Naive B cell (primary cell): ENCODE measurements at places on chromosomes 13 and 19. TPM values are rescaled to one million over a fixed set of nuclear protein-coding genes. Genes with fewer than 3 reads are reported as not detected.

GRCh38 chr19:6242677-6243076 lies 37.1 kb downstream of the MLLT1 start:
- H3K4me1 ChIP-seq: peaks cover 45% of the 10 kb centered on the region
- H3K27me3 ChIP-seq: no peaks in the 10 kb centered on the region
- no peak overlapping the region for H3K4me3 ChIP-seq
- no peak for DNase-seq

The PINLYP gene
- polyA plus RNA-seq: 1.8 TPM

The TPTE2 gene
- not detected for polyA plus RNA-seq

DNA sequence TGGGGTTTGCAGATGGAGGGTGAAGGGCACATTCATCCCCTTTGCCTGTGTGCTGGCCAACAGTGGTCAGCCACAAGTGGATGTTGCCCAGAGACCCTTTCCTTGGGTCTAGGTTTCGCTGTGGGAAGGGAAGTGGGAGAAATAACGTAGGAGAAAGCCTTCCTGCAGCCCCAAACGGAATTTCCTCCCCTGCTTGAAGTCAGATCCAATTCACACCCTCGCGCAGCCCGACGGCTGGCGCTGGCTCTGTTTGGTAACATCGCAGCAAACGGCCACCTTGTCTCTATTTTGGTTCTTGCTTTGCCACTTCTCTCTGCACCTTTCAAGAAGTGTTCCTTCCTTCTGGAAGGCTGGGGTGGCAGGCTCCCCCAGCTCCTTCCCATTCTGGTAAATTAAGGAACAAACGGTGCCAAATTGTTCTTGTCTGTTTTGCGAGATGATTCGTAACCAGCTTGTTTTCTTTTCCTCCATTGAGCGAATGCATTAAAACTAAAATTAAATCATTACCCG lies 45.4 kb downstream of the CHST8 start:
- no peaks in the 10 kb centered on the region for H3K4me1 ChIP-seq
- no peak overlapping the region for H3K4me3 ChIP-seq
- DNase-seq: no peak
- H3K36me3 ChIP-seq: no peaks in the 10 kb centered on the region

DNA sequence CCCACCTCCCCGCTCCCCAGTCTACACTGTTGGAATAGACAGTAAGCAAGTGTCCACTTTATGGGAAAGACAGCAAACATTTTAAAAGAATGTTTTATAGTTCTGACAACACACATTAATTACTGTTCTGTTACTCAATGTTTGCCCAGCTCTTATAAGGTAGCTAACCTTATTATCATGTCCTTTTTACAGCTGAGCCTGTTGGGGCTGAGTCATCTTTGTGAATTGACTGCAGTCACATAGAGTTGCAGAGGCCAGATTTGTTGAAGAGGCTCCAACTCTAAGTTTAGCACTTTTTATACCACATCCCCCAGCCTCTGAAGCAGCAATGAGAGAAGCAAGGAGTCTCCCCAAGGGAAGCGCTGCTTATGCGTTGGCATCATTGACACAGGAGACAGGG lies 76.2 kb downstream of the C13orf42 start:
- H3K4me3 ChIP-seq: no peak overlapping the region
- no peaks in the 10 kb centered on the region for H3K27me3 ChIP-seq
- H3K27ac ChIP-seq: no peak overlapping the region
- H3K4me1 ChIP-seq: no peaks in the 10 kb centered on the region
- no peak for DNase-seq
- H3K36me3 ChIP-seq: no peaks in the 10 kb centered on the region

The SSC5D gene
- polyA plus RNA-seq: 0.05 TPM
